ENCODE measurements at places on chromosomes 6 and 20. TPM values are rescaled to one million over a fixed set of nuclear protein-coding genes. Genes with fewer than 3 reads are reported as not detected.

Gene OSER1
- 58.2 TPM for total RNA-seq

Gene GDAP1L1
- not detected for total RNA-seq

Gene DNAH8
- total RNA-seq, result not detected

Gene RBBP8NL
- total RNA-seq, result not detected

Gene BMP2
- 0.58 TPM for total RNA-seq

Gene CCDC170
- 0.07 TPM for total RNA-seq

Gene VIP
- not detected for total RNA-seq

Gene BMP6
- total RNA-seq, result 18.5 TPM

Gene CST1
- 1.4 TPM for total RNA-seq

Gene PACSIN1
- total RNA-seq, result 0.04 TPM

Gene SRSF12
- total RNA-seq, result 0.84 TPM

Gene ATP6V1G2
- 0.40 TPM for total RNA-seq

Gene METTL24
- not detected for total RNA-seq

Gene ECT2L
- total RNA-seq, result not detected
